Activated CD8-positive, alpha-beta memory T cell treated with anti-CD3 and anti-CD28 coated beads, Interleukin-2, amount 10 ng/mL, durations not matched to agents 7 days and 5 days (primary cell): ENCODE measurements at places on chromosomes 6 and 20.

DNA sequence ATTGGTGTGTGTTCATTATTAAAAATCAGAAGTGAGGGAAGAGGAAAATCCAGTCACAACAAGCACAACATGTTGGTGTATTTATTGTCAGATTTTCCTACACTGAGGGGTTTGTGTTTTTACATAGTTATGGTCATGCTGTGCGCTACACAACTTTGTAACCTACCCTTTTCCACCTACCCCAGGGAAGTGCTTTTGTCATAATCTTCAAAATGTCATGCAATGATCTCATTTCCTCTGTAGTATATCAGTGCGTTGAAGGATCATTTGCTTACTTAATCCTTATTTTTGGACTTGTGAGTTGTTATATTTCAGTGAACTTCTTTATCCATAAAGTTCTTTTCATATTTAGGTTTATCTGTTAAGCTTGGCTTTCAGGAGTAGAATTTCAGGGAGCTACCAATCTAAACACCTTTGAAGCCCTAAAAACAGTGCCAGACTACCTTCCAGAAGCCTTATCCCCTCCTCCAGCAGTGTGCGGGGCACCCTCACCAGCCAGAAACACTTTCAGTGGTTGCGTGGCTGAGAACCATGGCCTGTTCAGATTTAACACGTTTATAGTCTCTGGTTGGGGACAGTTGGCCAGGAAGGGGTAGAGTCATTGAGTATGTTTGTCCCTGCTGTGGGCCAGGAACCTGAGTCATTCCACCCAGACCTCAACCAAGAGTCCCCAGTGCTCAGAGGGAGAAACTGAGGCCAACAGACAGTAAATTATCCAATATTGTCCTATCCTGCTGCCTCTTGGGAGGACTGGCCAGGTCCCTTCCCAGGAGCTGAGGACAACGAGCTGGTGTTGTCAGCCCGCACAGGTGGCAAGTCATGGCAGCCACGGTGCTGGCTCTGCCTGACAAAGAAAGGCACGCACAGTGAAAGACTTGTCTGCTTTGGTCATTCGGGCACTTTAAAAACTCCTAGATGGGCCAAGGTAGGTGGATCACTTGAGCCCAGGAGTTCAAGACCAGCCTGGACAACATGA, 40.3 kb downstream of the STK35 start:
- DNase-seq: no peak

DNA sequence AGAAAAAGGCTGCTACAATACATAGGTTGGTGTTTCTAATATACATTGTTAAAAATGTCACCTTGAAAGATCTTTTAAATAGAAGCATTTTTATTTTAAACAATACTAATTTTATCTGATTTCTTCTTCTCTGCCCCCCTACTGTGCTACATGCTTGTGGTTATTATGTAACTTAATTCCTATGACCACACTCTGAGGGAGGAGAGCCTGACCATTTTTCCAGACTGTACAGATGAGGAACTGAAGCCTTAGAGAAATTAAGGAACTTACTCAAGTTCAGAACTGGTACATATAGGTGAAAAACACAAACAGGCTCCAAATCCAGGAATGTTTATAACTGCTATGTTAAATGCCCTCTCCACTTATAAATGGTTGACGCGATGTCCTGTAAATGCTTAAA, 43.4 kb upstream of the ARHGAP18 start:
- DNase-seq: no peak

DNA sequence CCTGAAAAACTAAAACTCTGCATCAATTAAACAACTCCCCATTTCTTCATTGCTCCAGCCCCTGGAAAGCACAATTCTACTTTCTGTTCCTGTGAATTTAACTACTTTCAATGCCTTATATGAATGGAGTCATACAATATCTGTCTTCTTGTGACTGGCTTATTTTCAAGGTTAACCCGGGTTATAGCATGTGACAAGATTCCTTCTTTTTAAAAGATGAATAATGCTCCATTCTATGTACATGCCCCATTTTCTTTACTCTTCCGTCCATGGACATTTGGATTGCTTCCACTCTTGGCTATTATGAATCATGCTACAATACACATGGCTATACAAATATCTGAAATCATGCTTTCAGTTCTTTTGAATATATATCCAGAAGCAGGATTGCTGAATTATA, 334.9 kb upstream of the ID4 start:
- DNase-seq: no peak

DNA sequence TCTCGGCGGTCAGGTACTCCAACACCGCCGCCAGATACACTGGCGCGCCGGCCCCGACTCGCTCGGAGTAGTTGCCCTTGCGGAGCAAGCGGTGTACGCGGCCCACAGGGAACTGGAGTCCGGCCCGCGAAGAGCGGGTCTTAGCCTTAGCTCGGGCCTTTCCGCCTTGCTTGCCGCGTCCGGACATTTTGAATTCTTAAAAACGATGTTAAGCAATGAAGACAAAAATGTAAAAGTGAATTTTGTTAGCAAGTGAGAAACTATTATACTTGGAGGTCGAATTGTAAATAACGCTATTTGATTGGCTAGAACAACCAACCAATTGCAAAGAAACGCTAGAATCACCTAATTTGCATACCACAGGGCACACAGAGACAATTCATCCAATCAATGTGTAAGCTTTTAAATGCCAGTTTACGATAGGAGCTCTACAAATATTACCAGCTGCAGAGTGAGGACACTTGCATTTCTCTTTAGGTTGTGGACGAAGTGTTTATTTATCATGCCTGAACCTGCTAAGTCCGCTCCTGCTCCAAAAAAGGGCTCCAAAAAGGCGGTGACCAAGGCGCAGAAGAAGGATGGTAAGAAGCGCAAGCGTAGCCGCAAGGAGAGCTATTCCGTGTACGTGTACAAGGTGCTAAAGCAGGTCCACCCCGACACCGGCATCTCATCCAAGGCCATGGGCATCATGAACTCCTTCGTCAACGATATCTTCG, 112.0 kb downstream of the HFE start:
- peak; percentile 90 for DNase-seq

GRCh38 chr6:97154015-97154414, 129.0 kb downstream of the MMS22L start:
- DNase-seq: no peak

DNA sequence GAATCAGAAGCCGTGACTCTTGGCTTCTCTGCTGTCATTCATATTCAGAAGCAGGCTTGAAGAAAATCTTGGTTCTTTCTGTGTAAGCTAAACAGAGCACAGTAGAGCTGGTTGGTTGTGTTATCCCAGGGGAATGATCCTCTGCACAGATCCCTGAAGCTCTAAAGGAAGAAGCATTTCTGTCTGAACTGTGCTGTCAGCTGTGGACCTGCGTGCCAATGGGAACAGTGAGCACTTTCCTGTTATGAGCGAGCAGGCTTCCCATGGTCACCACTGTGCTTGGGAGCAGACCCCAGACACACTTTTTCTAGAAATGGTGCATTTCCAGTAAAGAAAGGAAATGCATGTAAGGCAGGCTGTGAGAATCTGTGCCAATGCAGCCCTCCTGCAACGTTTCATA, 490.2 kb downstream of the EPM2A start:
- DNase-seq: no peak

- peak; percentile 11 for DNase-seq
Observed at GRCh38 chr6:166595061-166595780, 8.7 kb upstream of the RAMACL start.

DNA sequence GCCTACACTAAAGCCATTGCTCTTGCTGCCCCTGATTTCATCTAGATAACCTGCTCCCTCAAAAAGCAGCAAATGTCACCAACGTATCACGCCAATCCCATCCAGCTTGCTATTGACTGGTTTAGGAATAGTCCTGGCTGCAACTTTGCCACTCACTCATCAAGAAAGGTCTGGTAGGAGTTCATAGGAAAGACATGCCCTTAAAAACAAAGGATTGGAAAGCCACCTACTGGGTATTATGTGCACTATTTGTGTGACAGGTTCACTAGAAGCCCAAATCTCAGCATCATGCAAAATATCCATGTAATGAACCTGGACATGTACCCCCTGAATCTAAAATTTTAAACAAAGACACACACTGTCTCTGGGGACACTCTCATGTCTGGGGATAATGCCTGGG, 170.4 kb upstream of the COL21A1 start:
- DNase-seq: no peak

GRCh38 chr6:11596640-11597237, 59.2 kb downstream of the TMEM170B start:
- no peak for DNase-seq

DNA sequence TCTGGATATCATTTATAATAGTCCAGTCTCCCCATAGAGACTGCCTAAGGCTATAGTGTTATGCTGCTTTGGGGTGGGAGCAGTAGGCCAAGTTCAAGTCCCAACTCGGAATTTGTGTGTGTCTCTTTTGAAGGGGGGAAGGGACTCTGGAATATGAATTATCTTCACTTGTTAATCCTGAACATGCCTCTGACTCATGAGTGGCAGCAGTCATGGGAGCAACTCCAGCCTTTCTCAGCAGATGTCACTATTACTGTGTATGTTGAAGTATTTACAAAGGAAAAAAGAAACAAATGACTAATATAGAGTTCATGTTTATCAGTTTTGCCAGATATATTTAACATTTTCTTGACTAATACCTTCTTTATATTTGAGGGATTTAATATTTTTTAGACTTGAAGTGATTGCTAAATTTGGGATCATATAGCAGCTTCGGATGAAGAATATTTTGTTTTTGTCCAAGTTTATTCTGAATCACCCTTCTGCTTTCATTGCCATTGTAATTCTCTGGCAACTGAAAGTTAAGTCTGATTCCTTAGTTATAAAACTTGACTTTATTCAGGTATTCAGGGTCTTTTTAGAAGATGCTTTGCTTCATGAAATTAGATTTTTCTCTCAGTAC, 23.4 kb downstream of the FAM217A start:
- DNase-seq: peak; percentile 46

DNA sequence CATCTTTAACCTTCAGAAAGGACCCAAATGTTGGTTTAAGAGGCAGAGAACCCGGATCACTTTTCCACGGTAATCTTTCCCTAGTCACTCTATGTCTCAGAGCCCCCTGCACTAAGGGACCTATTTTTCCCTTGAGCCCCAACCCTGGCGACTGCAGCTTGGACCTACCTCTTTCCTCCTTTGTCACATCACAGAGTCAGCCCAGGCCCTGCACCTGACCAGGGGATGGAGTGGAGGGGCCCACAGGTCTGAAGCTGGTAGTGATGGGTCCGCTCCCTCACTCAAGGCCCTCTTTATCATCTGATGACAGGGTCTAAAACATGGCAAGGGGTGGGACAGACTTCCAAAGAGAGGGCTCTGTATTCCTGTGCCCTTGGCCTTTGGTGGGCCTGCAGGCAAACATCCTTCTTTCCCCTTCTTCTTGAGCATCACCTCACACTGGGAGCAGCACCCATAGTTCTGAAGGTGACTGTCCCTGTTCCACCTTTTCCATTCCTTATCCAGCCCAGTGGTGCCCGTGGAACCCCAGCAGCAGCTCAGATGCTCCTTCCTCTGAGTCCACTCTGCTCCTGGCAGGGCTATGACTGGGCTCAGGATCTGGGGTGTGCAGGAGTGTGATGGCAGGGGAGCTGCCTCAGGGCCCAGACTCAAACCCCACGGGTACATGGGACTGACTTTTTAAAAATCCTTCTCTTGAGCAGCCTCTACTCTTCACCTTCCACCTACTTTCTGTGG, 6.3 kb downstream of the RAET1L start:
- no peak for DNase-seq

DNA sequence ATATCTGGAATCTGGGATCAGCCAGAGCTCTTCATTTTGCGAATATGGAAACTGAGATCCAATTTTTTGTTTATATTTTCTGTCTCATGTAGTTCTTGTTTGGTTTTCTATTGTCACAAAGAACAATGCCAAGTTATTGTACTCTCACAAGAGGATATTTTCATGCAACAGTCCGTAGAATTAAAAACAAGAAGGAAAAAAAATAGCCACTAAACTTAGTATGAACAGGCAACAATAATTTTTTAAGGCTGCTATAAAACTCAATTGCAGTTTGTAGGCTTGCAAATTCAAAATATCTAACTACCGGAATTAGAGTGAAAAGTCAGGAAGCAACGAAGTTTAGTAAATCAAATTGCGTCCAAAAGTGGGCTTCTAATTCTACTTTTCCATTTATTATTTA, 1.2 kb downstream of the POPDC3 start:
- no peak for DNase-seq

GRCh38 chr6:48744948-48745347, 634.0 kb upstream of the PTCHD4 start:
- DNase-seq: no peak
